ENCODE measurements at places on chromosomes 13 and 19. TPM values are rescaled to one million over a fixed set of nuclear protein-coding genes. Genes with fewer than 3 reads are reported as not detected.

The MICU2 gene
- total RNA-seq: 149 TPM

The GIPR gene
- total RNA-seq: not detected

The EGLN2 gene
- 58.7 TPM for total RNA-seq

The ZNF534 gene
- total RNA-seq: not detected

The CYP2A6 gene
- not detected for total RNA-seq

- peak; percentile 50 for DNase-seq
These were observed 100.4 kb downstream of the RFC3 start for GRCh38 chr13:33918199-33918932.

DNA sequence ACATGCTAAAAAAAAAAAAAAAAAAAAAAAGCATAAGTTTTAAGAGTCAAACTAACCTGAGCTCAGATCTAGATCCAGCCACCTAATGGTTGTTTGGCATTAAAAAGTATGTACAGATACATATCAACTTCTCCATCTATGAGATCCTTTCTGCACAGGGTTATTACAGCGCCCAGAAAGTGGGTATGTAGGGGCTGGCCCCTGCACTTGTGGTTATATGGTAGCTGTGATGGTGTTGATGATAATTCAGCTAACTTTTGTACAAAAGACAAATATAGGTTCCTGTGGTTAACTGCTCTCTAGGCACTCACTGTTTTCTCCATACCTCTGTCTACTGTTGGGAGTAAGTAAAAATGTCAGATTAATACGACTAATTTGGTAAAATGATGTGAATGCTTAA is 81.7 kb downstream of the TNFRSF19 start:
- DNase-seq: no peak

DNA sequence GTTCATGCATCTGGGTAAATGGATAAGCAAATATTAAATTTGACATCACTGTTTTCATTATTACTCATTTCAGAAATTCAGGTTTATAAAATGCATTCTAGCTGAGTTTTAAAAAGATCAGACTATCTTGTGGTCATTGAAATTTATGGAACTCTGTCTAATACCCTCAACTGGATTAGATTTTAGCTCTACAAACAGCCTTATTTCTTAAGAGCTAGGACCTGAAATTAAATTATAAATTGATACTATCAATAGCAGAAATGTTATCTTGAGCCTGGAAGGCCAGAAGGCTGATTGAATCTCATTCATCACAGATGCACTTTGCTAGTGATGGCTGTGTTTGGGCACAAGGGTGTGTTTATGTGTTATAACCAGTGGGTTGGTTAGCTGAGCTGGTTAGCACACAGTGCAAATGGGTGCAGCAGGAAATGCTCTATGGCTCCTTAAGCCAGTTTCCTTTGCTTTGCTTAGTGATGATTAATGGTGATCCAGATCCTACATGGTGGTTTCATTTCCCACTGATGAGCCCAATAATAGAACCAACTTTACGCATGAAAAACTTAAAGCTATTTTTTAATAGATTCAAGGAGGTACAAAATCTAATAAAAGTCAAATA is 310.8 kb upstream of the KLF12 start:
- DNase-seq: no peak

GRCh38 chr13:99065235-99066015 is 87.6 kb upstream of the DOCK9 start:
- DNase-seq: no peak

GRCh38 chr13:111058796-111059506 is 56.2 kb upstream of the ARHGEF7 start:
- no peak for DNase-seq

- no peak for DNase-seq
These were observed 48.0 kb upstream of the ITM2B start for GRCh38 chr13:48185018-48185417.

All from tongue (tissue), 3 donors.